Testis (tissue), 5 donors: ENCODE measurements at places on chromosomes 7 and 10. TPM values are rescaled to one million over a fixed set of nuclear protein-coding genes. Genes with fewer than 3 reads are reported as not detected.

- H3K4me1 ChIP-seq, result no peaks in the 10 kb centered on the region
- no peaks in the 10 kb centered on the region for H3K36me3 ChIP-seq
- H3K27me3 ChIP-seq, result no peaks in the 10 kb centered on the region
- H3K4me3 ChIP-seq, result no peak overlapping the region
These were observed 81.9 kb downstream of the NPTX2 start for GRCh38 chr7:98698976-98699375.

DNA sequence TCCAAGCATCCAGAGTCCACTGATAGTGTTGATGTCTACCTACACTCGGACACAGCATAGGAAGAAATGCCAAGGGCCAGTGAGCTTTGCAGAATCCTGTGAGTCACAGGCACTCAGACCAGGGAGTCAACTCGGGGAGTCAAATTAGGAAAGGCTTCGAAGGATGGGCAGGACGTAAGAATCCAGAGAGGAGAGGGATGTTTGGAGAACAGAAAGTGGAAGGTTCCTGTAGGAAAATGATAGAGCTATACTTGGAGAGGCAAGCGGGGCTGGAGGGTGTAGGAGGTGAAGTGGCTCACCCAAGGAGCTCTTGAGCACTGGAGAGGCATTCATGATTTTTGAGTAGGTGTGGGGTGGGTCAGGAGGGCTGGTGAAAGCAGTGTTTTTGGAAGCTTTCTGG is 3.0 kb downstream of the ZYX start:
- H3K4me3 ChIP-seq, result no peak overlapping the region
- H3K36me3 ChIP-seq, result no peaks in the 10 kb centered on the region
- H3K27ac ChIP-seq, result no peak overlapping the region
- peaks cover 52% of the 10 kb centered on the region for H3K4me1 ChIP-seq
- H3K27me3 ChIP-seq, result no peaks in the 10 kb centered on the region

The GTF2IRD2 gene
- total RNA-seq, result 28.8 TPM

DNA sequence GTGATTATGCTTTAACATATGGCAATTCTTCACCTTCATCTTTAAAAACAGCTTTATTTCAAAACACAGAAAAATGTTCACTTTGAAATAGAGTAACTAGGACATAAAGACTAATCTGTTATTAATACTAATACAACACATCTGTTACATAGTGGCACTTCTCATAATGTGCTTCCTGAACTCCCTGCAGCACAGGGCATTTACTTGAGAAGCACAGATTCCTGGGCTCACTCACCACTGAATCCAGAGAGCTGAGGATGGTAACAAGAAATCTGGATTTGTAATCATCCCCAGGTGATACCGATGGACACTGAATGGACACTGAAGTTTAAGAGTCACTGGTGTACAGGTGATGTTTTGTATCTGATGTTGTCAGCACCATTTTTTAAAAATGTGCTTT is 96.1 kb downstream of the COL28A1 start:
- H3K27ac ChIP-seq, result no peak overlapping the region
- H3K27me3 ChIP-seq, result no peaks in the 10 kb centered on the region
- H3K4me1 ChIP-seq, result no peaks in the 10 kb centered on the region
- DNase-seq, result no peak
- H3K4me3 ChIP-seq, result no peak overlapping the region
